ENCODE measurements at places on chromosomes 11 and 22. TPM values are rescaled to one million over a fixed set of nuclear protein-coding genes. Genes with fewer than 3 reads are reported as not detected.

- DNase-seq = no peak
Observed at GRCh38 chr22:32576553-32577253, 102.1 kb downstream of the FBXO7 start.

DNA sequence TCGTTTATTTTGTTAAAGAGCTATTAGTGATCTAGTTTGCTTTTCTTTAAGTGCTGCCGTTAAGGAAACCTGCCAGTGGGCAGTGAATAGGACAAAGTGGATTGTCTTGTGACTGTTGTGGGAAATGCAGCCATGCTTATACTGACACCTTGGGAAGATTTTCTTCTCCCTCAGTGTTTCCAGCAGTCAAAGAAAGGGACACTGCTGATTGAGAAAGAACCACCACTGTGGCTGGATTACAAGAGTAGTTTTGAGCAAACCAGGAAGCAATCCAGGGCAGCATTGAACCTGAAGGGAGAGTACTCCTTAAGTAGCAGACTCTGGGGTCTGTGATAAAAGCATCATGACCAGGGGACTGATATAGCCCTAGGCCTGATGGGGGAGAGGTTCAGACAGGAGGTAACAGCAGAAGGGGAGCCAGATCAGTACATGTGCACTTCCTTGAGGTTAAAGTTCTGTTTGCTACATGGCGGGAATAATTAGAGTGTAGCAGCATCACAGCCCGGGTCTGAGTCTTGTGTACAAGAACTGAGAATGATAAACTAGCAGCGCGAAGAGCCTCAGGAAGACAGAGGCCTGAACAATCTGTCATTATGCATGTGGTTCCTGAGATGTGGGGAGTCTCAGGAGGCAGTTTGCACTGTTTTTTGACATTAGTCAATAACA, 167.8 kb downstream of the C11orf91 start:
- no peak for DNase-seq

GRCh38 chr11:72834905-72835304, 20.7 kb downstream of the ATG16L2 start:
- no peak for DNase-seq

DNA sequence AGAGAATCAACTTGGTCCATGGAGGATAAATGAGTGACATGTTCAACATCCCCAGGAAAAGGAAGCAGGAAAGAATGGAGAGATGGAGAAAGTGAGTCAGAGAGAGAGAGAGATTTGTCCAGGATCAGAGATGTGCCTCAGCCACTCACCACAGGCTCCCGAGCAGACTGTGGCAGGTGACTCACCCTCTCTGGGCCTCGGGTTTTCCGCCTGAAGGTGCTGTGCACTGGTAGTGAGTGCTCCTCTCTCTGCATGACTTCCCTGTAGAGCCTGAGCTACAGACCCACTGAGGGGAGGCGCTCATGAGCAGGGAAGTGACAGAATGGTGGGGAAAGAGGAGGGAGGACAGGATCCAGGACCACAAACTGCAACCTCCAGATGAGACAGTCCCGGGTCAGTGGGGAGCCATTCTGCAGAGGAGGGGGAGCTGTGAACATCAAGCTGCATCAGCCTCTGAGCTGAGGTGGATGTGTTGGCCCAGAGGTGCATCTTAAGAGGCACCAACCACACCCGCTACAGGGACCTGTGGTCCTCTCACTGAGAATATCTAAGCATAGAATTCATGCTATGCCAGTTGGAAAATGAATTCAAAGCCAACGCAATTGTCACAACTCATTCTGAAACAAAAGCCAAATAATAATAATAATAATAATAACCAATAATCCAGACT, 433.4 kb downstream of the BRD1 start:
- DNase-seq = no peak

- no peak for DNase-seq
Observed at GRCh38 chr11:69645801-69646492, 5.0 kb downstream of the CCND1 start.

GRCh38 chr22:21573750-21574494, 6.4 kb downstream of the UBE2L3 start:
- DNase-seq = no peak

GRCh38 chr11:27551127-27551526, 44.6 kb upstream of the LIN7C start:
- DNase-seq = no peak

DNA sequence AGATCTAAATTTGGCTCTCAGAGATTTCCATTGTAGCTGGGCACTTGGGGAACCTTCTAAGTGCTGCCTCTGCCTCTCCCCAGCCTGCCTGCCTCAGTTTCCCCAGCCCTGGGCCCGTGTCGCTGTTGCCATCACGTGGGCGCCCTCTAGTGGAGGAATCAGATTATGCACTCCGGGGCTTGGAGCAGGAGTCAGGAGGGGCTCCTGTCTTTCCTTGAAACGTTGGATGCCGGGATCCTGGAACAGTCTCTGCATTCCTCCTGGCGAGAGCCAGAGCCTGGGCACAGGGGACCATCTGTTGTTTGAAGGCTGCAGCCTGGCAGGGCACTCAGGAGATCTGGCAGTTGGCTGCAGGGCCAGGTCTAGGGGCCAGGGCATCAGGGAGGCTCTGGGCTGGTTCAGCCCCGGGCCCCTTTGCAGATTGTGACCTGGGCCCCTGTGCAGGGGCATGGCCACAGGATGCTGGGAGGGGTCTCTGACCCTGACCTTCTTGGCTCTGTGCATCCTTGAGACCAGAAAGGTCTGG, 71.6 kb downstream of the LRP5 start:
- peak; percentile 50 for DNase-seq

GRCh38 chr11:2699531-2700414, at the start of gene KCNQ1OT1:
Gene KCNQ1OT1, minus strand, starts transcription at chr11:2699994.
- peak; percentile 85 for DNase-seq

DNA sequence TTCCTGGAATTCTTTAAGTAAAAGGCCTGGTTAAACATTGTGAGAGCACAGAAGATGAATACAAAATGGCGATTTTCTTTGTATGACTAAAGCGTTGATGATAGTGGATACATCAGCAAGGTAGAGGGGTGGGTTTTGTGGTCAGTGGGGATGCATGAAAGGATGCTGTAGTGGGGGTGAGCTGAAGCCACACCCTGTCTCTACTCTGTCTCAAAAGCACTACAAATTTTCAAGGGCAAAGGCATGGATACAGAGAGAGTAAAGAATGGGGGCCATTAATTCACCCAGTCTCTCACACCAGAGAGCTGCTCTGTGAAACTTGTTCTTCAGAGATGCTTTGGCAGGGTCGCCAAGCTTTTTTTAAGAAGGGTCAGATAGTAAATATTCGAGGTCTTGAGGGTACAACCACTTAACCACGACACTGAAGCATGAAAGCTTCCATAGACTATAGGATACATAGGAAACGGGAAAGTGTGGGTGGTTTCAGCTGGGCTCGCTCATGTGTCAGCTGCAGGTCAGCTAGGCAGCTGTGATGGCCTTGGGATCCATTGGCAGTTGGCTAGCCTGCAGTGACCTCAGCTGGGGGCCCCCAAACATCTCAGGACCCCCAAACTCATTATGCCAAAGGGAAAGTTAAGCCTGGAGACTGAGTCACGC, 8.3 kb downstream of the TMEM138 start:
- no peak for DNase-seq

- DNase-seq = no peak
Observed at GRCh38 chr22:43925433-43926348, 2.1 kb downstream of the PNPLA3 start.

DNA sequence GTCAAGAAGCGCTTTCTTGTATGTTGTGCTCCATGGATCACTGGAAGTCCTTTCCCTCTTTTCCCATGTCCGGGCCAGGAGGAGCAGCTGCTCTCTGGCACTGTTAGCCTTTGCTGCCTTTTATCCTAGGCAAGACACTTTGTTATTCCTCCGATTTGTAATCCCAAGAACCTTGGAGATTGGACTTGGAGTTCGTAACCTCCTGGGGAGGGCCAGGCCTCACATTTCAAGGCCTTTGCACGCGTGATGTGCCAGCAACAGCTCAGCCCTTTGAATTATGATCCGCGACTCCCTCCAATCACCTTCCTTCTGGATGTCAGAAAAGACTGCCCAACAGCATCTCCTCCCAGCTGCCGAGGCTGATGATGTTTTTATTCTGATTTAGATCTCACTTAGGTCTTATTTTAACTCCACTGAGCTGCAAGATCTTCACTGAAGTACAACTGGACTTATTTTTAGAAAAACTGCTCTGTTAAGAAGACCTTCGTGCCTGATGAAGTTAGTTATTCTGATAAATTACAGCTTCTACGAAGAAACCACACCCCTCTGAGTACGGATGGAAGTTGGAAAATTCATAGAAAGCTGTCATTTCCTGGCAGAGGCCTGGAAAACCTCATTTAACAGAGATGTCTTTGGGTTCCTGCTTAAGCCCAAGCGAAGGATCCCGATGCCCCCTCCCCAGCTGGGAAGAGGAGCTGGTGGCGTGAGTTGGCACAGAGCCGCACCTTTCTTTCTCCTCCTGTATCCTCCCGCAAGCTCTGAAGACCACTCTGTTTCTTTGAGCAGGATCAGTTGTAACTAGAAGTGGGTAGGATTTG, 62.4 kb downstream of the PARVB start:
- DNase-seq = no peak

Gene SGSM1
- not detected for total RNA-seq

Gene ANGPTL5
- not detected for total RNA-seq

Gene TECTA
- total RNA-seq = 0.09 TPM

Gene MPEG1
- 0.05 TPM for total RNA-seq

Gene FBLN1
- not detected for total RNA-seq

Gene SCGB2A2
- not detected for total RNA-seq

Gene CLCF1
- total RNA-seq = 2.9 TPM

Gene GPR83
- total RNA-seq = 0.05 TPM

Gene TYR
- total RNA-seq = not detected

Gene PDE3B
- 58.8 TPM for total RNA-seq

All from activated T-helper 2 cell treated with anti-CD3 and anti-CD28 coated beads, Interferon-gamma antibody, Interleukin-2, Interleukin-4, amounts not matched to agents 10 μg/mL and 5 μg/mL and 100 μg/mL, durations not matched to agents 14 hours and 24 hours and 36 hours (primary cell).